NCI-H446 treated with DMSO at 0.1 percent for 48 hours (cell line): ENCODE measurements at places on chromosomes 7 and 10.
A peak's percentile ranks its signal among the peaks of the same experiment; 100 is the strongest.

GRCh38 chr10:34029455-34029854 is 695.0 kb upstream of the NRP1 start:
- no peak for DNase-seq

- no peak for DNase-seq
Observed at GRCh38 chr7:27605283-27605682, 57.4 kb downstream of the HIBADH start.

DNA sequence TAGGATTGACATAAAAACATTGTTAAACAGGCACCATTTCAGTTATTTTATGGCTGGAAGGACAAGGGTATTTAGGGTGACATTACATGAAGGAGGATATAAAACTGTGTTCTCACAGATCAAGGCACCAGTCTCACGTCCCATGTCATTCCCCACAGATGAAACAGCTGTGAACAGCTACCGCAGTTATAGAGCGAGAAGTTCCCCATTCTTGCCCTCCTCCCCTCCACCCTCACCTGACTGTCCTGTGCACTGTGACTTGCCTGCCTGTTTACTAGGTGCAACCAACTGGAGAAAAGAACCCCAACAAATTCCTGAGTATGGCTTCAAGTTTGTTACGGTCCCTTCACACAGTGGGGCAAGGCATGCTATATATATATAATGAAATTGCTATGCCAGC is 141.6 kb downstream of the SND1 start:
- no peak for DNase-seq

GRCh38 chr7:44639671-44640321 is 33.4 kb downstream of the OGDH start:
- no peak for DNase-seq

DNA sequence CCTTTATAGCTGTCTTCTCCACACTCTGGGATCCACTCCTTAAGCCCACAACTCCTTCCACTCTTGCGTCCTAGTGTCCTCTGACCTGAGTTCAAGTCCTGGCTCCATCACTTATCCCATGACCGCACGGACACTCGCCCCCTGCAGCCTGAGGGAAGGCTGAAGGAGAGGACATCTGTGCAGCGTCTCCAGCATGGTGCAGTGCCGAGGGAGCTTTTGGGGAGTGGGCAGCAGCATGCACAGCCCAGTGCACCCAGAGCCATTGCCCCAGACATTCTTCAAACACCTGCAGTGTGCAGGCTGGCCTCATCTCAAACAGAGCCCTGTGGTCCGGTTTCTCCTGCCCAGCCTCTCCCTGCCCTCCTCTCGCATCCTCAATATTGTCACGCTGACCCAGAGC is 317.1 kb upstream of the ZMIZ1 start:
- no peak for DNase-seq

GRCh38 chr7:25622695-25623094 is 394.4 kb upstream of the NPVF start:
- no peak for DNase-seq

- no peak for DNase-seq
Observed at GRCh38 chr7:28041508-28042314, 138.9 kb downstream of the JAZF1 start.

GRCh38 chr10:106147021-106147420 is 1017.5 kb downstream of the SORCS1 start:
- no peak for DNase-seq

DNA sequence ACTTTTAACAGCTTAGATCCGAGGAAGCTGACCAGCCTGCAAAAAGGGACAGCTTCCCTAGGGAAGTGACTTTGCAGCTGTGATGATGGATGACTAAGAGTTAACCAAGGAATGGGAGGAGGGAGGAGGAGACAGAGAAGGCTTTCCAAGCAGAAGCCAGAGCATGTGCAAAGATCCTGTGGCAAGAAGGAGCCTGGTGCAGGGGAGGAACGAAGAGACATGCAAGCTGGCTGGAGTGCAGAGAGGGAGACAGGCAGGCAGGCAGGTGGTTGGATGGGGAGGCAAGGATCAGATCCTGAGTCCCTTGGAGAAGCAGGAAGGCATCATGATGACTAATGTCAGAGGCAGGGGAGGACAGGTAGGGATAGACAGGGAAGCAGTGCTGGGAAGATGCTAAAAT is 148.8 kb downstream of the PFKFB3 start:
- no peak for DNase-seq

GRCh38 chr10:96509017-96509641 is 4.6 kb downstream of the TLL2 start:
- no peak for DNase-seq

GRCh38 chr7:153457746-153458145 is 594.5 kb upstream of the DPP6 start:
- no peak for DNase-seq

DNA sequence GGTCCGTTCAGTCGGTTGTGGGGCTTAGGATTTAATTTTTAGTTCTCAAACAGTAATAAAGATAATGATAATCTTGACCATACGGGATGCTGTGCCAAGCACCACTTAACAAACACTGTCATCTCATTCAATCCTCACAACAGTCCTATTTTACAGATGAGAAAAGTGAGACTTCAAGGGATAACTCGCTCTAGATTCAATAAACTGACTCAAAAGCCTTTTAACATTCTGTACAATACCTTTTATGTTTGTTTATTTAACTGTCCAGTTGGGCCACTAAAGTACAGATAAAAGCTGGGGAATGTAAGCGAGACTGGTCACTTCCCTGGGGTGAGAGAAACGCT is 437 bp upstream of the CFAP69 start:
- DNase-seq = no peak

GRCh38 chr7:151114151-151115090 is 28.1 kb downstream of the AGAP3 start:
- no peak for DNase-seq

- DNase-seq = no peak
Observed at GRCh38 chr7:134480730-134481129, 21.8 kb upstream of the AKR1B1 start.

GRCh38 chr10:36187380-36188079 is 545.4 kb upstream of the FZD8 start:
- peak; percentile 52 for DNase-seq

GRCh38 chr10:104640339-104641186 is 527 bp upstream of the SORCS3 start:
- DNase-seq = no peak

GRCh38 chr10:48792687-48793096 is 108.0 kb downstream of the WDFY4 start:
- peak; percentile 8 for DNase-seq

DNA sequence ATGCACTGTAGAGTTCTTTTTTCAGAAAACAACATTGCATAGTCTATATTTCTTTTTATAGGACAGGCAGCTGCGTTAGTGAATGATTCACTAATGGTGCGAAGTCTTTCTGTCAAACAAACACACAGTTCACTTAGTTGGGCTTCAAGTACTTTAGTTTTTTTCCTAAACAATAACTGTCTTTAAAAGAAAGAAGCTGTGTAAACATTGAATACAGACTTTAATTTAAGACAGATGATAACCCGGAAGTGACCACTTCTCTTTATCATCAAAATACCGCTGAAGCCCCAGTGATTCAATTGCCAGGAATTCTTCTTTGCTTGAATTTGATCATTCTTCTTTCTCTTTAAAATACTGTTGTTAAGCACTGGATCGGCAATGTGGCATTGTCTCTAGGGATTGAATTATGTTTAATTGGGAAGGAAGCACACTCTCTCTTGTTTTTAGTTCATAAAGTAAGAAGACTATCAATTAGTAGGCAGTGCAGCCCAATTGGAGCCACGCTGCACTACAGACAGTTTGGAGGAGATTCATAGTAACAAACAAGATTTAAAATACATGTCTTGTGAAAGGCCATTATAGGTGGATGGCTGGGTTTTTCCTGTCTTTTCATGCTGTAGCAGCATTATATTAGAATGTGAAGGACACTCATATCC is 30.4 kb downstream of the CNTNAP2 start:
- DNase-seq = no peak

- DNase-seq = no peak
Observed at GRCh38 chr10:15539262-15539661, 168.2 kb upstream of the FAM171A1 start.

- DNase-seq = no peak
Observed at GRCh38 chr10:110069502-110069982, 61.8 kb downstream of the ADD3 start.

DNA sequence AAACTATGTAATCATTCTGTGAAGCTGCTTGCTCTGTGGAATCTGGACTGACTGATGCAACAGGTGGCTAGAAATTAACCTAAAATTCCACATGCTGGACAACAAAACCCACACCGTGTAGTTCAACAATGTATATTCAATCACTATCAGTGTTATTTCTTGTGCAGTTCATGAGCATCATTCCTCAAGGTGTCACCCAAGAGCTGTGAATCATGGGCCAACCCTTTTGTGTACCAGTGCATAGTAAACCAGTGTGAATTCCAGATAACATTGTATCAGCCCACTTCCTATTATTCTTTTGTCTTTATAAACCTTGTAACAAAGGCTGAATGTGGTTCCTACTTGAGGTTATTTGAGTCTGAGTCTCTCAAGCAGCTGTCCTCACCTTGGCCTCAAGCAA is 905.2 kb upstream of the ZNF722 start:
- no peak for DNase-seq

DNA sequence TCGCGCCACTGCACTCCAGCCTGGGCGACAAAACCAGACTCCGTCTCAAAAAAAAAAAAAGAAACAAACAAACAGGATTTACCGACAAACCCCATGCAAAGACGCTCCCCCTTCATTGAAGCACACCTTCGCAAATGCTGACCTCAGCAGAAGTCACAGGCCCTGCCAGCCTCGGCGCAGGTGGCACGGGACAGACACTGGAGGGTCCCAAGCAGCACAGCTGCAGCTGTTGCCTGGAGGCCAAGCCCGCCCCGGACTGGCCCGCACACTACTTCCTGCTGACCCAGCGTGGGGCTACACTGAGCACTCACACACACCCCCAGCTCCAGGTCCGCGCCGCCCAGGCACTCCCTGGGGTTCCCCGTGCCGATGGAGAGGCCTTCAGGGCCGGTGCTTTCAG is 31.2 kb downstream of the SNX8 start:
- no peak for DNase-seq

DNA sequence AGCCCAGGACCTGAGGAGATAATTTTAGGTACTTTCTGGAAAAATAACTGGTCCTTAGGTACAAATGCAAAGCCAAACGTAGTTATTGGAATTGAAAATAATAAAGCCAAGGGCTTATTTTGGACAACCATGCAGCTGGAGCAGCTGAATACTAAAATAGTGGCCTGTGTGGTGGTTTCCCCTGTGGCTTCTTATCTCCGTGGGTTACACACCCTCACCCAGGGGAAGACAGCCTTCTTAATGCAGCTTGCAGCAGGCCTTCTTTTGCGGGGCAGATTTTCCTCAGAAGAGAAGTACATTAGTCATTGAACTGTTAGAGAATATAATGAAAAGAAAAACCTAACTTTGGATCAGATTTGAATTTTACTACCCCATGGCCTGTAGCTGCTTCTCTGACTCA is 133.5 kb downstream of the ST7 start:
- DNase-seq = no peak

- no peak for DNase-seq
Observed at GRCh38 chr7:40221836-40222235, 87.0 kb downstream of the SUGCT start.

DNA sequence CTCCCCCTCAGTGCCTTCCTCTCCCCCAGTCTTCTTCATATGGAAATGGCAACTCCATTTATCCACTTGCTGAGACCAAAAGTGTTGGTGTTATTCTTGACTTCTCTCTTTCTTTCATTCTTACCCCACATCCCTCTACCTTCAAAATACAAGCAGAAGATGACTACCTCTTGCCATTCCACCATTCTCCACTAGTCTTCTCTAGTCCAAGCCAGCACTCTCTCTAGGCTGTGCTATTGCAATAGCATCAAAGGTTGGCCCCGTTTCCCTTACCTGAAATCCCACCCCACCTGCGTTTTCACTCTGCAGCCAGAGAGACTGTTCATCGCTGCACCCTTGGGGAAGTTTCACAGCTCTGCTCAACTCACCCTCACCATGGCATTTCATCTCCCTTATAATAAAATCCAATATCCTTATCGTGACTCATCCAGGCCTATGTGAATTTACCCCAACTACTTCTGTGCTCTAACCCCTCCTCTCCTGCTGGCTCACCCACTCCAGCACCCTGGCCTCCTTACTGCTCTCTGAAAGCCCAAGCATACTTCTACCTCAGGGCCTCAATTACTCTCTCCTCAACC is 109.1 kb downstream of the LSM5 start:
- no peak for DNase-seq

- no peak for DNase-seq
Observed at GRCh38 chr10:120012566-120012965, 120.0 kb downstream of the SEC23IP start.

GRCh38 chr10:108411894-108412293 is 1247.4 kb upstream of the SORCS1 start:
- DNase-seq = no peak

DNA sequence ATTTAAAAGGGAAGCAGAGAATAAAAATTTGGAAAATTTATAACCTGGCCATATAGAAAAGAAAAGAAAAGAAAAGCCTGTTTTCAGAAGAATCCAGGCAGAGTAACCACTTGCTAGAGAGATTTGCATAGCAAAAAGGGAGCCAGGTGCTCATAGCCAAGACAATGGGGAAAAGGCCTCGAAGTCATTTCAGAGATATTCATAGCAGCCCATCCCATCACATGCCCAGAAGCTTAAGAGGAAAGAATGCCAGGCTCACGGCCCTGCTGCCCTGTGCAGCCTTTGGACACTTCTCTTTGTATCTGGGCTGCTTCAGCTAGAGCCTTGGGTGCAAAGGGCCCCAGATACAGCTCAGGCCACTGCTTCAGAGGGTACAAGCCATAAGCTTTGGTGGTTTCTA is 159.8 kb downstream of the CCDC7 start:
- DNase-seq = no peak

- no peak for DNase-seq
Observed at GRCh38 chr10:120385992-120386391, 71.0 kb upstream of the PLPP4 start.

DNA sequence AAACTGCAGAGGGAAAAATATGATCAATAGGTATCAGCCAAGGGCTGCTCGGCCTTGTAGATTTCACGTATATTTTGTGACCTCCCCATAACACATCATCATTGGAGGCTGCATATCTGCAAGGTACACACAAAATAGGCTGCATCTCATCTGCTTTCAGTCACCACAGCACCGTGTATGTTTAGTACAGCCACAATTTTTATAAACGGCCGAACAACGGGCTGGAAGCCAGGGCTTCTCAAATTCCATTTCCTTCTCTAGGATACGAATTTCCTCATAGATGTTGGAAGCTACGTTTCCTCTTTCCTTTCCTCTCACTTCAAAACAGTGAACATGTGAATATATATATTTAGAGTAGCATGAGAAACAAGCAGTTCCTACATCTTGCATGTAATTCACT is 20.2 kb upstream of the FOXK1 start:
- no peak for DNase-seq
